ENCODE measurements at places on chromosomes 13 and 19.

GRCh38 chr13:86368924-86369323, 569.7 kb upstream of the SLITRK6 start:
- DNase-seq, result no peak

DNA sequence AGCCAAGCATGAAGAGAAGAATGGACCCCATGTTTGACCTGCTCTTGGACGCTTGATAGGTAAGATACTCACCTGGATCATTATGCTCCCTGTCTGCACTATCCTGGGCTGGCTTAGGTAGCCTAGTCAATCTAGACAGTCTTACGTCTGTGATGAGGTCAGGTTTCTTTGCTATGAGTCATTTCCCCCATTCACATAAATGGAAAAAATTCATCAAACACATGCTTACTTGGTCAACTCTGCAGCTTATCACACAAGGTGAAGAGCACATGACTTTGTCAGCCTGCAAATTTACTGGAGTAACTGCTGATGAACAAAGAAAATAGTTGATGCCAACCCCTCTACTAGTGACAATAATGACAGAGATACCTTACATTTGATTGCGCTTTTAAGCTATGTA, 170.0 kb downstream of the NUFIP1 start:
- DNase-seq, result peak; percentile 22

DNA sequence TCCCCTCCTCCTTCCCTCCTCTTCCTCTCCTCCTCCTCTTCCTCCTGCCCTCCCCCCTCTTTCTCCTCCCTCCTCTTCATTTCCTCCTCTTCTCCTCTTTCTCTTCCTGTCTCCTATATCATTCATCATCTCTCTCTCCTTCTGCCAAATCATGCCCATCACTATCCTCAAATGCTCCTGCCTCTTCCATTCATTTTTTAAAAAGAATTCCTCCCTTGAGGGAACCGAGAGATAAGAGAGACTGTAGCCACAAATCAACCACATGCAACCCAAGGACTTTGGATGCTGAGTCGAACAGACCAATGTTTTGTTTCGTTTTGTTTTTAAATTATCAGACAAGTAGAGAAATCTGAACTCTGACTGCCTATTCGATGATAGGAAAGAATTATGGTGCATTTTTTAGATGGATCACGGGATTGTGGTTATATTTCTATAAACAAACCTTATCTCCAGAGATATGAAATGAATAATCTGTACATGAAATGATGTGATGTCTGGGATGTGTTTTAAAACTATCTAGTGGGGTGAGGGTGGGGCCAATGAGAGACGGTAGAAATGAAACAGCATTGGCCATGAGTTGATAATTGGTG, 9.5 kb upstream of the ZNF541 start:
- DNase-seq, result no peak

GRCh38 chr13:40996426-40997092, 22.6 kb downstream of the ELF1 start:
- DNase-seq, result peak; percentile 77

DNA sequence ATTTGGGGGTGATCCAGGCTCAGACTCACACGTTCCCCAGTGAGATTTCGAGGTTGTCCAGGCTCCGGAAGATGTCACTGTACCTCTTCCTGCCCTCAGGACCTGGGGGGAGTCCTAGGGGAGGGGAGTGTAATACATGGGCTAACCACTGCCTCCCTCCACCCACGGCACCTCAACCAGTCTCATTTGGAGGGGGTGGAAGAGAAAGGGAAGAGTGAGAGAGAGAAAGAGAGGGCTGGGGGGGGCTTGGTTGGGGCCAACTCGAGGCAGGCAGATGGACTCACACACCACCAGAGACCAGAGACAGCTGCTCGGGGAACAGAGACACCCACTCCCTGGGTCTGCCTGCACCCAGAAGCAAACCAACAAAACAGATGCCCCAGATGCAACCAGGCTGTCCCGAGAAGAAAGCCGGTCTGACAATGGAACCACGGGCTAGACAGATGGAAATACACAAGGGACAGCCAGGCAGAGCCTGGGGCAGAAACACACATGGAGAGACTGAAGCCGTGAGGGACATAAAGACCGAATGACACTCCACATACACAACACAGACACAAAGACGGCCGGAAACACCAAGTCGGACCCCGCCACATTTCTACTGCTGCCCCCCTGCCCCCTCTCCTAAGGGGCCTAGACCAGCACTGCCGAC, 825 bp downstream of the GMIP start:
- peak; percentile 73 for DNase-seq

DNA sequence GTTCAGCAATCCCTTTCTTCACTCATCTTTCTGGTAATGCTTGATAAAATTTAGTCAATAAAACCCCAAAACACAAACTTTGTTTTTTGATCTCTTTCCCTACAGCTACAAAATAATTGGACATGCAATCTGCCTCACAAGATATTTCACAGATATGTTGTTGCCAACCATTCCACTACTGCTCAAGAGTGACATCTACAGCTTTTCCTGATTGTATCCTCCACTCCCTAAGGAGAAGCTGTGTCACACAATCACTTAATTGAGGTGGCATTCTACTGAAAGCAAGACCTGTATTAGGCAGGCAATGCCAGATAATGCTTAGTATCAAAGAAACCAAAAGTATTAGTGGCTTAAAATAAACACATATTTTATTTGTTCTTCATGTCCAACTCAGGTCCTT, 1646.2 kb upstream of the SPRY2 start:
- no peak for DNase-seq
